ENCODE measurements at places on chromosomes 4 and X.

DNA sequence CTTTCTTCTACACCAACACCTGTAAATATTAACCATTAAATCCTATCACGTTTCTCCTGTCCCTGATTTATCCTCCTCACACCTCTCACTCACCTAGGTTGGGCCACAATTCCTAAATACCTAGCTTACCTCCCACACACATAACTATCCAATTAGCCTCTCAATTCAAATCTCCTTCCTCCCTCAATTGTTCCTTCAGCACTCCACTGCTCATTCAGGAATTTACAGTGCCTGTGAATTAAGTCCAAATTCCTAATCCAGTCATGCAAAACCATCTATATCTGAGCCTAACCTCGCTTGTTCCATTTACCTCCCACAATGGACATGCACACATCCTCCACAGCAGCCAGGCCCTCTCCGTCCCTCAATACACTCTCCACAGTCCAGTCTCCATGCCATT, 17.5 kb downstream of the ANXA5 start:
- DNase-seq: no peak

- DNase-seq: no peak
Measured at GRCh38 chr4:139015948-139016471, 429 bp downstream of the NOCT start.

DNA sequence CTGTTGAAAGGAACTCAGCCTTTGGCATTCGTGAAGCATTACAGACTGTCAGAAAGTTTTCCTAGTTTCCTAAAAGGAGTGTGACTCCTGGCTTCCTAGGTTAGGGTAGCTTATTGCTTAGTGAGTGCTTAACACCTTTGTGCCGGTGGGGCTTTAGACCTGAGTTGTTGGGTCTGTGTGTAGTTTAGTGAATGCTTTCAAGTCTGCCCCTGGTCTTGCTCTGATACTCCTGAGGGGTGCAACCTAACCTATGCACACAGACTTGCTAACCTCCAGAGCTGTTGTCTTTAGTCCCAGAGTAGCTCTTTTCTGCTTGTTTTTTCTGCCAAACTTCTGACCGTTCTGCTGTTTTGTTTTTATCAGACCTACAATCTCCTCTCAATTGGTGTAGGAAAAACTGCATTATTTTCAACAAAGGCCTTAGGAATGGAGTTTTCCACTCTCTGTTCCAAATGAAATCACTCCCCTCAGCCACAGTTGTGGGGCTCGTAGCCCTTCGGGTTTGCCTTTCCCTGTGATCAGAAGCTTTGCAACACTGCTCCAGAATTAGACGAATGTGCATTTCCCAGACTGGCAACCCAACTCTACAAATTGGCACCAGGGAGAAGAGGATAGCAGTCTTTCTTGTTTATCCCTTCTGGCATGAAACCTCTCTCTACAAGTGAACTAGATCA, 1399.1 kb upstream of the PCDH7 start:
- DNase-seq: no peak

GRCh38 chrX:13285229-13285628, 34.6 kb downstream of the ATXN3L start:
- no peak for DNase-seq

DNA sequence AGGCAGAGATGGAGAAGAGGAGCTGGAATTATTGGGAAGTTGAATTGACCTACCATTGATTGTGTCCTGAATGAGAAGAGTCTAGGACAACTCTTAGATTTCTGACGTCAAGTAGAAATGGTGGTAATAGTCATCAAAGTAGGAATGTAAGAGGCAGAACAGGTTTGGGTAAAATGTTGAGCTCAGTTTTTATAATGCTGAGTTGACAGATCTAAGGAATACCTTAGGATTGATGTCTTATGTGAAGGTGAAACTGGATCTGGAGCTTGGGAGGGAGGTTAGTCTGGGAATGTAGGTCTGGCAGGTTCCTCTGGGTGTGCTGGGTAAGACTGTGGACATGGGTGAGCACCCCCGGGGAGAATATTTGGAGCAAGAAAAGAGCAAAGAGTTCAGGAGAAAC, 31.9 kb downstream of the JADE1 start:
- DNase-seq: no peak

DNA sequence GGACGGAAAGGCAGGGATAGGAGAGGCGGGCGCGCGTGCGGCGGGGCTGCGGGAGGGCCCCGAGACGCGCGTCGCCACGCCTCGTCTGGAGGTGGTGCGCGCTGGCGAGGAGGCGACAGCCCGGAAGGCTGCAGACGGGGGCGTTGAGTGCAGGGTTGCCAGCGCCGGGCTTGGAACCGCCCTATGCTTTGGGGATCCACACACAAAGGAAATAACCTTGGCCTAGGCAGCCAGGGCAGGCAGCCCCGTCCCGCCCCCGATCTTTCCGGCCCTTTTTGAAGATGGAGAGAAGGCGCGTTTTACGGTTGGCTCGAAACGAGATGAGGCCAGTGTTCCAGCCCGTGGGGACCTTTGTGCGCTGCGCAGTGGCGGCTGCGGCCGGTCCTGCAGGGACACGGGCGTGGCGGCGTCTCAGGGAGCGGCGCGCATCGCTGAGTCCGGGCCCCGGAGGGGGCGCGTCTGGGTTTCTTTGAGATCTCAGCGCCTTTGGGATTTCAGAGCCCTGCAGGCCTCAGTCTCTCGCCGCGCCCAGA, 50.8 kb upstream of the TRIM2 start:
- DNase-seq: no peak

DNA sequence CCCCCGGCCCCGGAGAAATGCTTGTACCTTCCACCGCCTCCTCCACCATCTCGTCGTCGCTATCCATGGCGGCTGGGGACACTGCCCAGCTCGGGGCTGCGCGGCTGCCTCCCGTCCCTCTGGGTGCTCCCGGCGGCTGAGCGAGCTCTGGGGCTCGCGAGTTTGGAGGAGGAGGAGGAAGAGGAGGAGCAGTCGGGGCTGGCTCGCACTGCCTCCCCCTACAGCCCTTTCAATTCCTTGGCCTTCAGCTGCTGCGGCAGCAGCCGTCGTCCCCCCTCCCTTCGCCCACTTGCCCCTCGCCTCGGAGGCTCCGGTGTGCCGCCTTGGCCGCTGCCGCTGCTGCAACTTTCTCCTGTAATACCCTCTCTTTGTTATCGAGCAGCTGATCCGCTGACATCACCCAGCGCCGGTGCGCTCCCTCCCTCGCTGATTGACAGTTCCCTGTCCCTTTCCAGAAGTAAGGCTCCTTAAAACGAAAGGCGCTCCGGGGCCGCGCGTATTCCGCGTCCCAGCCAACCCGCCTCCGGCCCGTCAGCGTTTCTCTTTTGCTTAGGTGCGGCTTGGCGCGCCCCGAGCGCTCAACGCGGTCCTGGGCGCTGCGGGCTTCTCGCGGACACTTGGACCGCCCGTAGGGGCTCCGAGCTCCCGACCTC, at the start of gene SETD7:
TSS of gene SETD7 (minus strand) at position 149 of the 653 bp plus-strand sequence. CDS start at position 67, 82 bp downstream.
- peak; percentile 6 for DNase-seq

DNA sequence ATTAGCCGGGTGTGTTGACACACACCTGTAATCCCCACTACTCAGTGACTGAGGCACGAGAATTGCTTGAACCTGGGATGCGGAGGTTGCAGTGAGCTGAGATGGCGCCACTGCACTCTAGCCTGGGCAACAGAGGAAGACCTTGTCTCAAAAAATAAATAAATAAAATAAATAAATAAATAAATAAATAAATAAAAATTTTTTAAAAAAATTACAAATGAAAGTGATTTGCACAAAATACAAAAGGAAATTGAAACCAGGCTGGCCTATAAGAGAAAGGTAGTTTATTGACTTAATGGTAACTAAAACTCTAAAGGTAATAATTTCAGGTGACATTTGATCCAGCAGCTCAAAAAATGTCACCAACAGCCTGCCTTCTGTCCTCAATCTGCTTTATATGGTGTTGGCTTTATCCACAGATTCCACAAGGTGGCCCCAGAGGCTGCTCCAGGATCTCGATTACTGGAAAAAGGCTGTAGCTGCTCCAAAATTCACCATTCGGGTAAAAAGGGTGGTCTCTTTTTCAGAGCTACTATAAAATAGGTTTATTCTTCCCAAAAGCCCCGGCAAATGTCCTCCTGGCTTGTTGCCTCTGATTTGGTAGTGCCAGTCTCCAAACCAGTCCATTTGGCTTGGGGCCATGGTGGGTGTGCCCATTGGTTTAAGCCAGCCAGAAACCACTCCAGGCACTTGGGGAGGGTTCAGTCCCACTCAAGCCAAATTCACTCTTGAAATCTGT, 61.4 kb upstream of the TRIM2 start:
- peak; percentile 27 for DNase-seq

DNA sequence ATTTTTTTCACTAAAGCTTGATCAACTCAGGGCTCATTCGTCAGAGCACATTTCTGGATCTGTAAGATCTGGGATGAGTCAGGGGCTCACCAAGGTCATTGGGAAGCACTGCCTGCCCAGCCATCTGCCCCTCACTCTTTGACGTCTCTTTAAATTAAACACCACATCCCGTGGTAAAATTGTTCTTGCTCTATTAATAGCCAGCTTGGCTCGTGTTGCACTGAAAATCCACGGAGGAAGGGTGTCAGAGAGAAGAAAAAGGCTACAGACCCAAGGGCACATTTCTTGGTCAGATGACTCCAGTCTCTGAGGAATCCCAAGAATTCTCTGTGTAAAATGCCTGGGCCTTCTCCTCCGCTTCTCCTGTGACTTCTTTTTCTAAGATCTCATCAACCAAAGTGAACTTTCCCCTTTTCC, 45.7 kb upstream of the GATB start:
- DNase-seq: no peak

GRCh38 chrX:120486786-120487185, 17.7 kb upstream of the LAMP2 start:
- no peak for DNase-seq

- DNase-seq: no peak
Measured at GRCh38 chr4:7828011-7828720, 111.5 kb downstream of the AFAP1 start.

DNA sequence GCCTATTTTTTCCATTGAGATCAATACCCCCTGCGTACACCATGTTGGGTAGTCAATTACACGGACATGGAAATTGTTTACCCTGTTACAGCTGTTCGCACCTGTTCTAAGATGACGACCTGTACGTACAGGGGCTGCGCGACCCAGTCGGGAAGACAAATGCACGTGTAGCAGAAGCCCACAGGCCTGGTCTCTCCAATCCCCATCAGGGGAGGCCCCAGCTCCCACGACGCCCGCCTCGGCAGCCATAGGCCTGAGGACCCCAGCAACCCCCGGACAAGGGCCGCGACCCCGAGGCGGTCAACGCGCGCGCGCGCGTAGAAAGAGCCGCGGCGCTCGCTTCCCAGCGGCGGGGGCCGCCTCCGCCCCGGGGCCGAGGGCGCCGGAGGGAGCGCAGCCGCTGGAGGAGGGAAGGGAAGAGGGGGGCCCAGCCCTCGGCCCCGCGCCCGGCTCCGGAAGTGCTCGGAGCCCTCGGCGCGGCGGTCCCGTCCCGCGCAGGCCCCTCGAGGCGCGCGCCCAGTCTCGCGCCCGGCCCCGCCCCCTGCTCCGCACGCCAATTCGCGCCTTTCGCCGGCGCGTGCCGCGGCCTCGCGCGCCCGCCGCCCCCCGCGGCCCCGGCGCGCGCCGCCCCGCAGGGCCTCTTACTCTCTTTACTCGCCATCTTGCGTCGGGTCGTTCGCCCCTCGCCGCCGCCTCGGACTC, 618 bp downstream of the RBBP7 start:
- no peak for DNase-seq

GRCh38 chrX:105191878-105192277, 28.6 kb downstream of the TEX13A start:
- no peak for DNase-seq

Data from NCI-H524 treated with DMSO at 0.1 percent for 48 hours (cell line).